ENCODE measurements at places on chromosomes 5 and 9.
A peak's percentile ranks its signal among the peaks of the same experiment; 100 is the strongest.

DNA sequence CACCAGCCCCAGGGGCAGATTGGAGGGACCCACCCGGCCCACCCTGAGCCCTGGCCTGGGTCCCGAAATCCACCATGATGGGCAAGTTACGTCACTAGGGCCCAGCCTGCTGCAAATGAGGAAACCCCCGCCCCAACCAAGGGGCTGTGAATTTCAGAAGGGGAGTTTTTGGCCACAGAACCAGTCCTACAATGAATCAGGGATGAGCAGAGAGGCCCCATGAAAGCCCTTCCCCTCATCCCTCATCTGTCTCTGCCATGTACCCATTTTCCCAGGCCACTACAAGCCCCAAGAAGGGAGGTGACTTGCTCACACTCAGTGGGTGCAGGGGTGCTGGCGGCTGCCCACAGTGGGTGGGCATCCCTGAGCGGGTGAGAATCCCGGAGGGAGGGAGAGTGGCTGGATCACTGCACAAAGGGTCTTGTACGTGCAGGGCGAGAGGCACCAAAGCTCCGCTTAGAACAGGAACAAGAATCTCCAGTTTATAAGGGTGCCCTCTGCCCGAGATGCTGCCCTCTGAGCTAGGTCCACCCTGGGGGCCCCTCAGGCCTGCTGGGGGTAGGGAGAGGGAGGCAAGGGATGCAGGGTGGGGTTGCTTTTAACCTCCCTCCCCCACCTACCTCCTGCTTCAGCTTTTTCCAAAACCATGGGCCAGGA is 10.4 kb upstream of the TCF7 start:
- DNase-seq: no peak

- DNase-seq: no peak
These were observed 6.1 kb upstream of the CACFD1 start for GRCh38 chr9:133453651-133454050.

GRCh38 chr5:50822761-50823160 is 156.3 kb downstream of the PARP8 start:
- no peak for DNase-seq

GRCh38 chr5:142824391-142824790 is 54.2 kb downstream of the ARHGAP26 start:
- no peak for DNase-seq

GRCh38 chr9:98701576-98701975 is 7.2 kb downstream of the GABBR2 start:
- DNase-seq: no peak

GRCh38 chr5:77947041-77947428 is 170.9 kb upstream of the TBCA start:
- DNase-seq: no peak

DNA sequence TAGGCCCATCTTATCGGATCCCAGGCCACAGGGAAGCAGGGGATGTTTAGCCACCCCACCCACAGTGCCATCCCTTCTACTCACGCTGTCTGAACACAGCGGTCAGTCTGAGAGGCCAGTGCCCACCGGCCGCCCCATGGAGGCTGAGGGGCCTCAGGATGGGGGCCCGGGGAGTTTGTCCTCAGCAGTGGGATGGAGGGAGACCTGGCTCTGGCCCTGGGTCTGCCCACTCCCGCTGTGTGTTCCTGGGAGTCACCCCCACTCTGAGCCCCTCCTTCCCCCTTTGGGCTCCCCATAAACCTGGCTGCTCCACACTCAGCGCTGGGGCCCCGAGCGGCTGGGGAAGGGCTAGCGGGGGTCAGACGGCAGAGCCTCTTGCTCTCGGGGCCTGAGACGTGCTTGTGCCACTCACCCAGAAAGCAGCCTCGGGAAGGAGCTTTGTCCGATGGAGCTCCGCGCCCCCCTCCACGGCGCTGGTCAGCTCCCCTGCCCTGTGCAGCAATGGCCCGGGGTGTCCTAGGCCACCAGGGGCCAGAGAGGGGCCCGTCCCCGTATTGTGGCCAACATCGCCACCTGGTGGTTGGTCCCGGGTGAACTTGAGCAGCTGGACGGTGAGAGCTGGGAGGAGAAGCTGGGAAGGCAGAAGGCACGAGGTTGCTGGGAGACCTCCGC is 10.9 kb upstream of the LAMC3 start:
- peak; percentile 96 for DNase-seq

DNA sequence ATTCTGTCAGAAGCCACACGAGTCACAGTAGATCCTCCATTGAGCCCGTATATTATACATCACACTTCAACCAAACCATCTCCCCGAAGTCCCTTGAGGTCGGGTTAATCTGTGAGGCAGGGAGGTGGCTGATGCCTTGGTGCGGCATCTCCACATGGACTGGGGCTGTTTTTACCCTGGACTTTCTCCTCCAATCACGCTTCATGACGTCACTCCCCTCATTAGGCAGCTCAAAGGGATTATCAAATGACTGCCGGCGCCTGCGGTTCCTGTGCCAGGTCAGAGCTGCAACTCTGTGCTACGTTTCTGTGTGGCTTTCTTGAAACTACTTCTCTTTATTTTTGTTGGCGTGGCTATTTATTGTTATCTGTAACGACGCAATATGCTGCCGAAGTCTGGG is 53.7 kb downstream of the TMOD1 start:
- peak; percentile 68 for DNase-seq

DNA sequence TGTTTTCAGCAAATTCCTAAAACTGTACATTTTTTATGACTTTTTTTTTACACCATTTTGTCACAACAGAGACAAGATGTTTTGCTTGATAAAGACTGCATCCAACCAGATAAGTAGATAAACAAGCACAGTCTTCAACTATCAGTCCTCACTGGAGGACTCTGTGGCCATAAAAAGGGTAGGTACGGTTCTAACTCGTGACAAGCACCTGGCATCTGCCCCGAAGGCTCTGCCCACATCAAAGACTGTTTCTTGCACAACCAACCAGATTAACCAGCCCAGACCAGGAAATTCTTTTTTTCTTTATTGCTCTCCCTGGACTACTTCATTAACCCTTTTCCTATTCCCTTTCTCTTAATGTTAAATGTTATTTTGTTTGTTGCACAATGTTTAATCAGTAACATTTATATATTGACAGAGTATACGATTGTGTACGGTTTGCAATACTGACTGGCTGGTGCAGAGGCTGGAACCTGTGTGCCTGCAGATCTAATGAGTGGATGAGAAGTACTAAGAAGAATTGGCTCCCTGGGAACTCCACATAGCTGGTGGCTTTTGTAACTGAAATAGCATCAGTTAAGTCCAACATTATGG is 74.1 kb downstream of the SERINC5 start:
- no peak for DNase-seq

GRCh38 chr9:13049223-13049622 is 230.3 kb downstream of the MPDZ start:
- DNase-seq: no peak

Data from D721Med (cell line).